MV-4-11 (cell line): ENCODE measurements at places on chromosomes 1 and 21.

- DNase-seq: no peak
Observed at GRCh38 chr1:22117851-22118250, 25.0 kb downstream of the WNT4 start.

- no peak for DNase-seq
Observed at GRCh38 chr1:4959216-4959615, 304.8 kb downstream of the AJAP1 start.

DNA sequence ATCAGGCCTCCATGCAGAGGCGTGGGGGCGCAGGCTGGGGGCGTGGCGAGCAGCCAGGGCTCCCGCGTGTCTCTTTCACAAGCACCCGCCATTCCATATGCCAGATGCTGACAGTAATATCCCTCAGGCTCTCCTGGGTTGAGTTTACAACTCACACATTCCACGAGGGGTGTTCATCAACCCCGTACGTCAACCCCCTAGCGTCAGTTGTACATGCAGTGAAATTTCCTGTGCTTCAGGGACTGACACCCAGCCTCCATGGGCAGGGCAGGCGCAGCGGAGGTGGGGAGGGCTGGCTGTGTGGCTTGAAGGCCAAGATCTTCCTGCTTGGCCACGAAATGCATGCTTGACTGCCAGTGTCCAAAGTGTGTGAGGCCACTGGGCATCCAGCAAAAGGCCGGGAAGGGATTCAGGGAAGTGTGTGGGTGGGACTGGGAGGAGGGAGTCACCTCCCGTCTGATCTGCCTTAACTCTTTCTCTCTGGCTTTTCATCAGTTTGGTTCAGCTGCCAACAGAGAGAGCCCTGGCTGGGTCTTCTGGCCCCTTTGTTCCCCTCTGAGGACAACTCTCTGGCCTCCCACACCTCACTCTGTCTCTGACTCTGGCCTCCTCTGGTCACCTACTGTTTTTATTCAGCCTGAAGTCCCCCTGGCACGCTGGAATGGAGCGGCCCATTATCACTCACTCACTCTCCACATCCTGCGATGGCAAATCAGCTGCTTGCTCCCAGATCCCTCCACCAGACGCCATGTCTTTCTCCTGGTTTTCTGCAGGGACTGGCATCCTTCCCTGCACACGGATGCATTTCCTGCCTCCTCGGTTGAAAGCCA lies 33.8 kb downstream of the CLIC6 start:
- DNase-seq: no peak

DNA sequence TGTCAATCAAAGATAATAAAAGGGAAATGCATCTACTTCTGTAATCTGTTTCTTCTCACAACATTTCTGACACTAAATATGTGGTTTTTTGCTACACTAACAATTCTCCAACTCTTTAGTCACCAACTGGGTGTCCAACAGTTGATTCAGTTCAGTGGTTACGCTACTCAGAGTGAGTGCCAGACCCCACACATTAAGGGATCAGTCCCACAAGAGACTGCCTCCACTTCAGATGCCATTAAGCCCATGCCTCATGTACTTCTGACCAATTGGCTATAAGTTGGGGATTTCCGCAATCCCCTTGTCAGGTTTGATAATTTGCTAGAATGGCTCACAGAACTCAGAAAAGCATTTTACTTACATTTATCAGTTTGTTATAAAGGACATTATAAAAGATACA lies 28.4 kb downstream of the RNF2 start:
- DNase-seq: no peak

GRCh38 chr21:37210130-37210529 lies 57.0 kb downstream of the VPS26C start:
- DNase-seq: peak; percentile 97

DNA sequence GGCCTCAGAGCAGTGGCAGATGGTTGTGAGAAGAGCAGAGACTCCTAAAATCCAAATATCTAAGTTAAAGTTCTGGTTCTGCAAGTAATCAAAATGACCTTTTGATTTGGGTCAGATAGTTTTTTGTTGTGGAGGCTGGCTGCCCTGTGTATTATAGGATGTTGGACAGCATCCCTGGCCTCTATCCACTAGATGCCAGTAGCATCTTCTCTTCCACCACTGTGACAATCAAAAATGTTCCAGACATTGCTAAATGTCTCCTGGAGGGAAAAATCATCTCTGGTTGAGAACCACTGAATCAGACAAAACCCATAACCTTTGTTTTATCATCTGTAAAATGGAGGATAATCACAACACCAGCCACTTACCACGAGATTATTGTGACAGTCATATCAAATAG lies 5.9 kb upstream of the DPT start:
- no peak for DNase-seq

GRCh38 chr1:24155011-24155782 lies 12.3 kb upstream of the IL22RA1 start:
- DNase-seq: peak; percentile 20

GRCh38 chr1:53378932-53379661 lies 51.2 kb upstream of the LRP8 start:
- DNase-seq: no peak

DNA sequence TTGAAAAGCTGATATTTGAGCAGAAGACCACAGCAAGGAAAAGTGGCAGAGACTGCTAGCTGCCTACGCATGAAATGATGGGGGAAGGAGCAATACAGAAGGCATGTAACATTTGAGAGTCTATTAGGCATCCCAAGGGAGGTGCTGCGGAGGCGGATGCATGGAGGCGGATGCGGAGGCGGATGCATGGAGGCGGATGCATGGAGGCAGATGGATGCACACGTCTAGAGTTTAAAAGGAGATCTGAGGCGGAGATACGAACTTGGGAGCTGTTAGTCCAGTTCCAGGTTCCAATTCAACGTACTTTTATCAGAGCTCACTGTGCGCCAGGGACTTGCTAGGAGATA lies 744 bp upstream of the DDX20 start:
- DNase-seq: peak; percentile 43

DNA sequence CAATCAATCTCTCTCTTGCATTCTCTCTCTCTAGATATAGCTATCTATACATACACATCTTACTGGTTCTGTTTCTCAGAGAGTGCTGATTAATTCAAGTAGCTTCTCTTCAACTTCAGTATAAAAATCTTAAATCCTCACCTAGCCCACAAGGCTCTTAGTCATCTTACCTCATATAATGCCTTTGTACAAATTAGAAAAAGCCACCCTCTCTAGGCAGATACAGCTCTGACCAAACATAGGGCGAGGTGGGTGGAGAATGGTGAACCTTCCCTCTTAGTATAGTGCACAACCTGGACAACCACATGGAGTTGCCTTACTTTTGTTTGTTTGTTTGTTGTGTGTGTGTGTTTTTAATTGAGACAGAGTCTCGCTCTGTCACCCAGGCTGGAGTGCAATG lies 5.1 kb upstream of the INAVA start:
- peak; percentile 38 for DNase-seq

DNA sequence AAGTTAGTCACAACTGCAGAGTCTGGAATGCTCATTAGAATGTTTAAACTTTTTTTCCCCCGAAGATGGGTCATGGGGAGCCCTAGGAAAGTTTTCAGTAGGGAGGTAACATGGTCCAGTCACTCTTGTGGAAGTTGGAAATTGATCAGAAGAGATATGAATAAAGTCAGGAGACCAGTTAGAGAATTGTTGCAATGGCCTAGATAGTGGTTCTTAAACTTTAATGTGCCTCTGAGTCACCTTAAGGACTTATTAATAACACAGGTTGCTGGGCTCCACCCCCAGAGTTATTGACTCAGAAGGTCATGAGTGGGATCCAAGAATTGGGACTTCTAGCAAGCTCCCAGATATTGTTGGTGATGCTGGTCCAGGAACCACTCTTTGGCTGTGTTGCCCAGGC lies 3.2 kb upstream of the TFAP2E start:
- DNase-seq: no peak

- DNase-seq: no peak
Observed at GRCh38 chr1:30322859-30323257, 400.5 kb downstream of the MATN1 start.

DNA sequence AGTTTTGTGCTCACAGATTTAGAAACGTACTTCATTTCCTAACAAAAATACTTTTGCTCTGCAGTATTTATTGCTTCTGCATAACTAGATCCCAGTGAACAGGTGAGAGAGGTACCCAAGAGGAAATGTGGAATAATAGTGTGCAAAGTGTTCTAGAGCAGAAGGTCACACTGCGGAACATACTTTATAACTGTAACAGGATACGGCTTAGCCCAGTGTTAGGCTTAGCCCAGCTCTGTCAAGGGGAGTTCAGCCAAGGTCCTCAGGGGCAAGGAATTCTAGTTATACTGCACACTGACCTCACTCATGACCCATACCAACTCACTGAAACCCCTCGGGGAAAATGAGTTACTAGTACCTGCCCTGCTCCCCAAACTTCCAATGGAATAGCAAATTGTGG lies 55.3 kb downstream of the PTPN14 start:
- DNase-seq: no peak

DNA sequence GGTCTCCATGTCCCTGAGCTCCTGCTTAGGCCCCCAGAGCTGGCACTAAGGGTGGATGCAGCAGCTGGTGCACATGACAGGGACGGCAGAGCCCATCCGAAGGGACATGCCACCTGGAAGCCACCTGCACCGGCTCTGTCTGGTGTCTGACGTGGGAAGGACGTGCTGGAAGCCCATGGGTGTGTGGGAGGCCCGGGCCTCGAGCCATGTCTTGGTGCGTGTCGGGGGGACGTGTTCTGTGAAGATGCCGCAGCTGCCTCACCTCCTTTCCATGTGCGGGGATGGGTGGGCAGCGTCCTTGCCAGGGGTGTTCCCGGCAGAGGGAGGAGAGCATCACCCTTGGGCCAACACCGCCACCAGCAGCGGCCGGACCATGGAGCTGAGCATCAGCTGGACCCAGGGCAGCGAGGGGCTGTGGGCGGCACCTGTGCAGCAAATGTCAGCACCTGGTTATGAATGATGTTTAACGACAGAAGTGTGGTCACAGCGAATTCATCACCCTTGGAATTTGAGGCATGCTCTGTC lies 15.5 kb upstream of the POFUT2 start:
- DNase-seq: no peak

GRCh38 chr1:200873116-200873670 lies 412 bp downstream of the GPR25 start:
- no peak for DNase-seq

- DNase-seq: no peak
Observed at GRCh38 chr1:241817331-241817792, 30.6 kb upstream of the EXO1 start.

- DNase-seq: no peak
Observed at GRCh38 chr1:9402256-9402616, 109.5 kb downstream of the SPSB1 start.

GRCh38 chr1:242146652-242147051 lies 147.8 kb upstream of the MAP1LC3C start:
- peak; percentile 65 for DNase-seq

GRCh38 chr1:235806123-235806522 lies 60.6 kb downstream of the LYST start:
- DNase-seq: no peak

DNA sequence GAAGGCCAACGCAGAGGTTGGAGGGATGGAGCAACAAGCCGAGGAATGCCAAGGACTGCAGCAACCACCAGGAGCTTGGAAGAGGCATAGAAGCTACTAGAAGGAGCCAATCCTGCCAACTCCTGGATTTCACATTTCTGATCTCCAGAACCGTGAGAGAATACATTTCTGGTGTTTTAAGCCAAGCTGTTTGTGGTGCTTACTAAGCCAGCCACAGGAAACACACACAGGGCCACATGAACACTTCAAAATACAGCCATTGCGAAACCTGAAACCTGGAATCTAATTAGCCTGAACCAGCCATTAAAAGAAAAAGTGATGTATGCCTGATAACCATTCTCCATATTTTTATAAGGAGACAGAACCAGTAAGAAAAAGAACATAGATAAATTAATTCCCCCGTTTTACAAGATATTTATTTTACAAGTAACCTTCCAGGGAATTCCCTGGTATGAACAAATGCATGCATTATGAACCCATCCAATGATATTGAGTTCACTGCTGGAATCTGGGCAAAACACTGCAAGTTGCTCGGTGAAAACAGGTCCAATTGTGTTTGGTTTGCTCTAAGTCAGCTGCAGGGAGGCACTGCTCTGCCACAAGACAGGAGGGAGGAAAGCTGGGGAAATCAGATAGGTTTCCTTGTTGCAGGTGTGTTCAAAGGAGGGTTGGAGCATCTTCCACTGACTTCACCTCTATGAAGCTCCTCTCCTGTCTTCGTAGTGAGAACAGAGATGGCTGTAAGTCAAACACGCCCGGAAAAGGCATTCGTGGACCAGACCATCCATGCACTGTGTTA lies 70.2 kb downstream of the ETS2 start:
- peak; percentile 61 for DNase-seq

DNA sequence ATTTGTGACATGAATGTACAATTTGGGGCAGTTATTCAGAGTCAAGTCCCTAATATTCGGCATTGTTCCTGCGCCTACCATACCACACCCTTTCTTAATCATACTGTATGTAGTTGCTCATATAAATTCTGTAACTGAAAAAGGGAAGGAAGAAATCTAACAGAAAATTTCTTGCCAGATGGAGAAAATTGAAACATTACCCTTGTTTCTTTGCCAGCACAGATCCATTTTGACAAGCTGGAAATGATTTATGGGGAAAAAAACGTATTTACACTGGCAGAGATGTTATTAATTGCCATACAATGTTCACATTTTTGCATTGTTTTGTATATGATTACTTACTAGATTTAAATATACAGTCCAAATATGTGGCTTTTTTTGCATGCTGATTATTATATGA lies 363.8 kb upstream of the PKN2 start:
- no peak for DNase-seq

DNA sequence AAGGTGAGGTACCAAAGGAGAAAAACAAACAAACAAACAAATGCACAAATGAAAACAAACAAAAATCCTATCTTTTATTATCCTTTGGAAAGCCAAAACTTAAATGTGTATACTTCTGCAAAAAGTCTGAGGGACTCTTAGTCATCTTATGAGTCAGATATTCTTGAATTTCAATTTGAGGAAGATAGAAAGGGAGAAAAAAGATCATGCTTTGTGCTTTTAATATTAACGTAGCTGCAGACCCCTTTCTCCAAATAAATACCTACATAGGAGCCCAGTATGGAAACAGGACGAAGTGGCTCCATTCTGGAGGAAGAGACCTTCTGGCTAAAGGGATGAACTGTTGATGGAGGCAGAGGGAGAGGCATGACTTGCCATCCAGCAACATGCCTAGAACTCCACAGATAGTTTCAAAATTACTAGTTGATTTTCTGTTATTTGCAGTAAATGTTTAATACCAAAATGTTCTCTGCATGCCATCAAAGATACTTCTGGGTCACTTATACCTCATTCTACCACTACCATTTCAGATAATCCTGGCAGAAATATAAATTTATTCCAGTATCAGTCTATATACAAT lies 25.4 kb downstream of the NUP210L start:
- peak; percentile 47 for DNase-seq

- DNase-seq: no peak
Observed at GRCh38 chr1:49630156-49630555, 393.6 kb downstream of the AGBL4 start.
